NCI-H1417 treated with DMSO at 0.1 percent for 48 hours (cell line): ENCODE measurements at places on chromosomes 11 and 22.

DNA sequence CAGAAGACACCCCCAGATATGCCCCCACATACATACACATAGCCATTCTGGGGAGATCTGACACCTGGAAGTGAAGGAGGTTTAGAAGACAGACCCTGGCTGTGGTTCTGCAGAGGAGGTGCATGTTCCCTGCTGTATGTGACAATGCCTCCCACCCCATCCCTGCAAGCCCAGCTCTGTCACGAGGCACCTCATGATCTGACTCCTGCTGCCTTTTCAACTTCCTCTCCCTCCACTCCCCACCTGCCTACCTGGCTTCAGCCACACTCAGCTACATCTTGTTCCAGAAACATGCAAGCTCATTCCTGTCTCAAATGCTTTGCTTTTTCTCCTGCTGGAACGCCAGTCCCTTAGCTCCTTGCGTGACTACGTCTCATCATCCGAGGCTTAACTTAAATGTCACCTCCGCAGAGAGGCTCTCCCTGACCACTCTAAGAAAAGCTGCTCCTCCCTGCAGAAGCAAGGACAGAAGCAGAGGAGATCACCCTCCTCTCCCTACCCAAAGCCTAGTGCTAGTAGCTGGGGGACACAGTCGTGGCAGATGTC lies 114.5 kb downstream of the FEZ1 start:
- no peak for DNase-seq

GRCh38 chr11:43399983-43400630 lies 41.4 kb downstream of the TTC17 start:
- DNase-seq = no peak

DNA sequence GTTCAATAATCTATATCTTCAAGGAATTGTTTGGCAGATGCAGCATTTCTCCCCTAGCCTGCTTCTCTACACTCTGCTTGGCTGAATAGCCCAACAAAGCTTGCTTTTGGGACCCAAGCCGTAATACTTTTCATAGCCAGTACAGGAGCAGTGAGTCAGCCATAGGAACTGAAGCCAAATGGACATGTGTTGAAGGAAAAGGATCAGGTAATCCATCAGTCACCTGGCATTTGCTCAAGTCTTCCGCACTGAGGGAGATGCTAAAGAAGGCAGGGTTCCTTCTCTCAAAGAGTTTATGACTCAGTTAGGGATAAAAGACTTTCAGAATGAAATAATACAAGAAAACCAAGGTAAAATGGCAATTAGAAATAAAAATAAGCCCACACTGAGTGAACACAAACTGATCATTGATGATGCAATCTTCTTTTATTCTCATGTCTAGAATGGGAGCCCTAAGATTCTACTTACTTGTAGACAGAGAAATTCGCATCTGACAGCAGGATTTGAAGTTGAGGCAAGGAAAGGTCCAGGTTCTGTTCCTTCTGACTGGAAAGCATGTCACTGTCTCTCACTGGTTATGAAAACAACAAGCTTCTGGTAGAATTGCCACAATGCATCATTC lies 13.2 kb downstream of the C11orf87 start:
- DNase-seq = no peak

- DNase-seq = no peak
Measured at GRCh38 chr11:44536788-44537516, 28.5 kb upstream of the CD82 start.

DNA sequence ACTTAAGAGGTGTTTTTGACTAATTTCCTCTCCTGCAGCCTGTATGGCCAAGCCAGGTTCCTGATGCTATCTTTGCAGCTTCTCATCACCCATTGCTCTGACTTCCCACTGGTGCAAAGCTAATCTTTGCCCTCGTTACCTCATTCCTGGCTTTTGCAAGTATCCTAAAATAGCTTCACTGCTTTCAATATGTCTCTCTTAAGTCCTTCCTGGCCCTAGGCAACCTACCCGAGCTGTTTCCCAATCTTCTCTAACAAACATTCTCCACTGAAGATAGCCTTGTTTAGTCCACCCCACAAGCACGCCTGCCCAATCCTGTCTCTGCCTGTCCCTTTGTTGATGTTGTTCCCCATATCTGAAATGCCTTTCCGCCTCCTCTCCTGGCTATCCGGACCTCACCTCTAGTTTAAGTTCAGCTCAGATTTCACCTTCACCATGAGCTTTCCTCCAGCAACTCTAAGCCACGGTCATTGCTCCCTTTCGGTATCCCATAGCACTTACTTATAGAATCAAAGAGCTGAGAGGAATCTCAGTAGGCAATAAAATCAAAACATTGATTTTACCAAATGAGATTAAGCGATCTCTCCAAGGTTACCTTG lies 30.1 kb upstream of the CECR2 start:
- DNase-seq = no peak

- no peak for DNase-seq
Measured at GRCh38 chr11:119416606-119417580, 6.1 kb downstream of the THY1 start.

DNA sequence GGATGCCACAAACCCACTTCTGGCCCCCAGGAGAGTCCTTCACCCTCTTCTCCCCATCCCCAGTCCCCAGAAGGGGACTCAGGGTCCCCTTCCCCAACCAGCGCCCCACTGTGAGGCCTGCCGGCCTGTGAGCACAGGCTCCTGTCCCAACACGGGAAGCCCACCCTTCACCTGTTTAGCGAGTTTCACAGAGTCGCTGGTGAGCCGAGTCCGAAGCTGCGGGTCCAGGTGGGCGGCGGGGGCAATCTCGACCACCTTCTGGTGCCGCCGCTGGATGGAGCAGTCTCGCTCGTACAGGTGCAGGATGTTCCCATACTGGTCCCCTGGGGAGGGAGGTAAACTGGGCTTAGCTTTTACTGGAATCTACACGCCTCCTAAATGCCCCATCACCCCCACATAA lies 13.3 kb downstream of the LRFN4 start:
- no peak for DNase-seq

DNA sequence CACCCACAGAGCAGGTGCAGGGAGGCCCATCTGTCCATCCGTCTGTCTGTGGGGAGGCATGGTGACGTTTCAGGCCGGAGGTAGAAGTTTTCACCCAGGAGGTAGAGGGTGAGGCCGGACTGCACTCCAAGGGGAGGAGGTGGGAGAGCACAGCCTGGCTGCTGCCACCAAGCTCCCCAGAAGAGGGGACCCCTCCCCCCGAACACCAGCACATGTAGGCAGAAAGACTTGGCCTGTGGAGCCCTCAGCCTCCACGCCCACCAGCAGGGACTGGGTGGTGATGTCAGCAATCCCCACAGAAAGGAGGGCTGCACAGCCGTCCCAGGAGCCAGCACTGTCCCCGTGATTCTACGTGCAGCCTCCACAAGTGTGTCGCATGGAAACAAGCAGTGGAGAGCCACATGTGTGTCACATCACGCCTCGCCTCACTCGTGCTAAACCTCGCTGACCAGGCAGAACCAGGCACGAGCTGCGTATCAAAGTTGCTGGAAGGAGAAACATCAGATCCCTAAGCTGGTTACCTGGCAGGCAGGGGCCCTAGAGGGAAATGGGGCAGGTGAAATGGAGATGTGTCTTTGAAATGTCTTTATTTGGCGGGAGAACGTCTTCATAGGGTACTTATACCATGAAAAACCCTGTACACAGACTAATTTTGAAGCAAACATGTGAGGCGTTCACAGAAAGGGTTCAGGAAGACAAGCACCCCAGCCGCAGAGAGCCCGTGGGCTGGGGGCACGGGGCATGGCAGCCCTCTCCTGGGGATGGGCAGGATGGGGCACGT lies 49.1 kb downstream of the CDKN1C start:
- DNase-seq = no peak

- no peak for DNase-seq
Measured at GRCh38 chr22:50169181-50169759, 1.3 kb upstream of the PANX2 start.

- DNase-seq = no peak
Measured at GRCh38 chr11:1139441-1140083, 18.2 kb upstream of the MUC5AC start.

DNA sequence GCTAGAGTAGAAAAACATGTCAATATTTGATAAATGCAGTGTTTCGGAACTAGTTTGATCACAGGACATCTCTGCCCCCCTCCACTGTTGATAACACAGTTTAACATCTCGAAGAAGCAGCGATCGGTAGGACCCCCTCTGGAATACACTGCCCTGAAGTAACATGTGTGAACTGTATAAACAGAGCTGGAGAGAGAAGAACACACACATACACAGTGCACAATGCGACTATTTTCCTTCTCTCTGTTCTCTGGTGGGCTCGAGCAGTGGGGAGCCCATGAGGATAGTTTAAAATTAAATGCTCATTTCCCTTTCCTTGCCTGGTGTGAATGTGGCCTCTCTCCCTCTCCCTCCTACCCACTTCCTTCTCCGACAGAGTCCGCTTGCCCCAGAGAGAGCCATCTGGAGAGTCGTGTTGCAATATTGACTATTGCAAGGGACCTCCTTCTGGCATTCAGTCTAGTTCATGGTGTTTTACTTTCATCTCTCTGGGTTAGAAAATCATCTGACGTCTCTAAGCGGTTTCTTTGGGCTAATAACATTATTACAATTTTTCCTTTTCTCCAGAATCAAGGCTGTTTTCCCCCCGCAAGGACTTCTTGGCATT lies 51.6 kb upstream of the BARX2 start:
- DNase-seq = no peak

DNA sequence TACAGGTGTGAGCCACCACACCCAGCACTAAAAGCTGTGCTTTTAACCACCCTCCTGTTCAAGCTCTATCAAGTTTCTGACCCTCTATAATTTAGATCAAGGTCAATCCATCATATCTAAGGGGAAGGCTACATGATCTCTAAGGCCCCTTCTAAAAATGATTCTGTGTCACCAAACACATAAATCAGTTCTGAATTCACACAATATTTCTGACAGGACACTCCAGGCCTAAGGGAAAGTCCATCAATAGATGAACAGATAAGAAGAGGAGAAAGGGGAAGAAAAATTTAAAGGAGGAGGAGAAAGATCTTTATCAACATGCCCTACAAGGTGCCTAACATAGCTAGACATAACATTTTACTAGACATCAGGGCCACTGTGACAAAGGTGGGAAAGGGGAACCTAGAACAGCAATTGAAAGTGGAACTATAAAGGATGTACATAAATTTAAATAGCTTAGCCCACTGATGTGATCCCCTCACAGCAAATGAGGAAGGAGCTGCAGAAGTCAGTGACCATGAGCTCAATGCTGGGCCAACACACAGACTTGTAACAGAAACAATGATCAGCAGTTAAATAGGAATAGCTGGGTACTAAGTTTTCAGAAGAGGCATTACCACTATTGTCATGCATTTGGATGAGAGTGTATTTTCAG lies 4.7 kb downstream of the PRCP start:
- no peak for DNase-seq

DNA sequence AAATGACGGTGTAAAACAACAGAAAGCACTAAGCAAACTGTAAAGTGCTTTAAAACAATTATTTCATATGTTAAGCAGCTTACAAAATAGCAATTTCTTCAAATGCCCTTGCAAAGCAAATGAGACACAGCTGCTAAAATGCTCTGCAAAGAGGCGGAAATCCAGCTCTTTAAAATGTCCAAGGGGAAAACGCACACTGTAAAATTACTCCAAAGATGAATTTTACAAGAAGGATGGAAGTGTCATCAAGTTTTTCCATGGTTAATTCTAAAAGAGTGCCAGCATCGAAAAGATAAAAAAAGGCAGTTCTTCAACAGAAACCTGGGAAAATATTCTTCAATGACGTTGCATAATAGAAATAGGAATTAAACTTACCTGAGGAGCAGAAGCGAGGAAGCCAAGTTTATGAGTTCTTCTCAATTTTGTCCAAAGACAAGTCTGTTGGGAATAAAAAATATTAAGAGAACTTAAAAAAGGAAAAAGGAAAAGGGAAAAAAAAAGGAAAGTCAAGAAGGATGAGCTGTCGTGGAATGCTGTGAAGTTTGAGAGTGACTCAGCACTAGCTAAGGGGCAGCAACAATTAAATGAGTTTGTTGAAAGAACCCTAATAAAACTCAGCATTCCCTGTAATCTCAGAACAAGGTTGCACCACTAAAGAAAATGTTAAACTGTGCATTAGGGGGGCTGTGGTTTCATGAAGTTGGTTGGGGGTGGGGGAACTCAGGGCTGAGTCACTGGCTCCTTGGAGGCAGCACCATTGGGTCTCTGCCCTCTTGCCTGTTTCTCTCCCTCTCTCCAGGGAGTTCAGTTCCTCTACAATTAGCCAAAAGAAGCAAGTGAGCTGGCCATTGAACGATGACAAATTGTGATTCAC lies 64.2 kb upstream of the BLID start:
- DNase-seq = no peak

- DNase-seq = no peak
Measured at GRCh38 chr11:2293984-2294925, 7.5 kb downstream of the C11orf21 start.

- DNase-seq = no peak
Measured at GRCh38 chr22:27801616-27802345, at the start of gene MN1. Gene MN1, minus strand, starts transcription at chr22:27801756. Its CDS starts 1,213 bp downstream, at chr22:27800543.

DNA sequence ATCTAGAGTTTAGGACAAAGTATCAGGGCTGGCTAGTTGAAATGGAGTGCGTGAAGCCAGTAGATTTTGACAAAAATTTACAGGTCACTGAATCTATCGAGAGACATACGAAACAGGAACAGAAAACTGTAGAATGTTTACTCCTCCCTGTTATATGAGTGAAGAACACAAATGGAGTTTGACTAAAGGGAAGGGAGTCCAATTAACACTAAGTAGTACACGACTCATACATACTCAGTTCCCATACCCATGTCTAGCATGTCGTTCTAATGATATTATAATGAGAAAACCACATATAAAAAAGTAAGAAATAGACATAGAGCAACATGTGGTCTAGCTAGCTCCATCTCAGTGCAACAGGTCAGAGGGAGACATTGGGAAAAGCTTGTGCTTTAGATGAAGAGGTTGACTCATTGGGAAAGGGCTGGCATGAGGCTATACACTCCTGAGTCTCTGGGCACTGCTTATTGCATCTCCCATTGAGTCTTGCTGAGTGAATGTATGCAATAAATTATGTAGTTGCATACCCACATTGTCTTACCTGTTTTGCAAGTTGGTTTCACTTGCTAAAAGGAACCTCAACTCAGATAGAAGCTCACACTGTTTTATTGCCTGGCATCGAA lies 43.5 kb downstream of the CD44 start:
- no peak for DNase-seq

DNA sequence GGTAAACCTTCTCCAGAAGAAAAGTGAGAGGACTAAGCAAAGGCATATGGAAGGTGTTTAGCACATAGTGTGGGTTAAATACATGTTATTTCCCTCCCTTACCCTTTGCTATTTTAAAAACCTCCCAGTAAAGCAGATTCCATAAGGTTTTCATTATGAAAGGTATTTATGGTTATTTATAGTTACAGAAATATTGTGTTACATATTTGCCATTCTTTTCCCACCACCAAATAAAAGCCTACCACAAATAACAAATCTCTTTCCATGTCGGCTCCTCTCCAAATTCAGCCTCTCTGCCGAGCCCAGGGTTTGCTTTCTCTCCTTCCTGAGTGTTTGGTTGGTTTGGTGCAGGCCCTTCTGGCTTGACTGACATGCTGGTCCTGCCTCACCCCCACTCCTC lies 64.4 kb downstream of the INSC start:
- DNase-seq = no peak

- no peak for DNase-seq
Measured at GRCh38 chr11:2671748-2672147, 28.0 kb downstream of the KCNQ1OT1 start.
